ENCODE measurements at places on chromosomes 3 and 15.

DNA sequence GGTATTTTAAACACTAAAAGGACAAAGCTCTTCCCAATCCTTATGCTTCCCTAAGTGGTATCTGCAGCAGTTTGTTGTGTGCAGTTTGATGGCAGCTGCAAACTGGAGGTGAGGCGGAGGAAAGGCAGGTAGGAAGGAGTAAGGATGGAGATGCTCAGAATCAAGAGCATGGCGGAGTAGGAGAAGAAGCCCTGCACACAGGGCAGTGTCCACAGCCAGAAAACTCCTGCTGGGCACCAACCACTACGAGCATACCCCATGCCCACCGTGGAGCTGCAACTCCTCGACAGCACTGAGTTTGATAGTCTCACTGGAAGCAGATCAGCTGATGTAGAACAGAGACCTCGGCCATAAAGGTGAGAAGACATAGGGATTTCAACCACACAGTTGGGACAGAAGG lies 30.3 kb upstream of the ESYT3 start:
- no peak for DNase-seq

- DNase-seq, result no peak
Measured at GRCh38 chr15:93048759-93049161, 40.3 kb downstream of the RGMA start.

GRCh38 chr15:91413142-91413541 lies 313.1 kb downstream of the SV2B start:
- no peak for DNase-seq

GRCh38 chr3:161500068-161500796 lies 3.6 kb downstream of the OTOL1 start:
- DNase-seq, result no peak

GRCh38 chr3:141372656-141373055 lies 4.4 kb downstream of the ZBTB38 start:
- no peak for DNase-seq

DNA sequence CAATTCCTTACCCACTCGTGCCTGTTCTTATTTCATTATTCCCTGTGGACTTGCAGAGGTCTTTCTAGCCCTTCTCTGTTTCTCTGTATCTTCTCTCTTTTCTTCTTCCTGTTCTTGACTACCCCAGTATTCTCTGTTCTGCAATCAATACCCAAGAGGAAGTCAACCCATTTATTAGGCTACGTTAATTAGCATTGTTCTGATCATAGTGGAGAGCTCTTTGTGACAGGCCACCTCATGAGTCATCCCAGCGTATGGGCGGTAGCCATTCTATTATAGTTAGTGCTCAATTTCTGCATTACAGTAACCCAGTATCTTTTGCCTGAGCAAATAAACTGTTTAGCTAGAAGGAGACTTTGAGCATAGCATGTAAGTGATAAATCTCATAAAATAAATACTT lies 259.5 kb upstream of the GRM7 start:
- DNase-seq, result no peak

DNA sequence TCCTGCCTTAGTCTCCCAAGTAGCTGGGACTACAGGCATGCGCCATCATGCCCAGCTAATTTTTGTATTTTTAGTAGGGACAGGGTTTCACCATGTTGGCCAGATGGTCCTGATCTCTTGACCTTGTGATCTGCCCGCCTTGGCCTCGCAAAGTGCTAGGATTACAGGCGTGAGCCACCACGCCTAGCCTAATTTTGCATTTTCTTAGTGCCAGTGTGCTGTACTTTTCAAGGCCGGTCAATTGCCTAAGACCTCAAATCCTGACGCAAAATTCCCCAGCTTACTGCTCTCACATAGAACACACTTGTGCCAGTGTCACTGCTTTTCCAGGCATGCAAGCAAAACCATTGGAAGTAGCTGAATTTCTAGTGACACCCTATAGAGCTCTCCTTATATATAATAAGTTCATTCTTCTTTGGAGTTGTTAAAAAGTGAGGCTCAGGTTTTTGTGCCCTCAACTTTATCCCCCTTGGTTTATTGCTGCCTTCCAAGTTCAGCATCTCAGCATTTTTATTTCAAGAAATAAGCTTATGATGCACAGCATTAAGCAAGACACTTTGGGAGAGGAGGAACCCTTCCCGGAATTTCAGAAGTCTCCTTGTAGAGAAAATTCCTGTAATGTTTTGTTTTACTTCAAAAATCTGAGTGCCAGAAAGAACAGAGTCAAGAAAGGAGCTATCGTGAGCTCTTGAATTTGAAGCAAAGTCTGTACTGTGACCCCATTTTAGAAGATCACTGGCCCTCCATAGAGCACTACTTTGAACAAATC lies 93.2 kb downstream of the FILIP1L start:
- DNase-seq, result no peak

GRCh38 chr3:123078101-123078500 lies 11.3 kb downstream of the PDIA5 start:
- DNase-seq, result no peak

Data from inflammatory macrophage (primary cell).